ENCODE measurements at places on chromosomes 12 and 14. TPM values are rescaled to one million over a fixed set of nuclear protein-coding genes. Genes with fewer than 3 reads are reported as not detected.

The ADAM20 gene
- not detected for polyA plus RNA-seq

The HSPB8 gene
- not detected for polyA plus RNA-seq

The ASPG gene
- polyA plus RNA-seq: not detected

GRCh38 chr12:122096591-122097149, 18.1 kb downstream of the MLXIP start:
- no peak for DNase-seq

GRCh38 chr12:113236539-113237399, 15.5 kb downstream of the TPCN1 start:
- no peak for DNase-seq

DNA sequence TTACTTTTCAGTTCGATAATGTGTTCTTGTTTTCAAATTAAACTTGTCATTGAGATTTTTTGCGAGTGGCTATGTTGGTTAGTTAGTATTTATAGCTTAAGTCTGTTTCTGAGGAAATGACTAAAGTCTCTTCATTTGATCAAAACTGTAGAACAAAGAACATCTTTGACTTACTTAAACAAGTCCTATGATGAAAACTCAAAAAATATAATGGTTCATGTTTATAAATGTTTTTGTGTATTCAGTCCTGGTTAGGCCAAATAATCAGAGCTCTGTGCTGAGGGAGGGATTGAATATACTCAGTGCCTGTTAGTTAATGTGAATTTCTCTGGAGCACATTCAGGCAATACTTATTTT, 51.7 kb downstream of the PPFIBP1 start:
- DNase-seq: no peak

GRCh38 chr12:27672643-27673042, 23.6 kb upstream of the REP15 start:
- no peak for DNase-seq

DNA sequence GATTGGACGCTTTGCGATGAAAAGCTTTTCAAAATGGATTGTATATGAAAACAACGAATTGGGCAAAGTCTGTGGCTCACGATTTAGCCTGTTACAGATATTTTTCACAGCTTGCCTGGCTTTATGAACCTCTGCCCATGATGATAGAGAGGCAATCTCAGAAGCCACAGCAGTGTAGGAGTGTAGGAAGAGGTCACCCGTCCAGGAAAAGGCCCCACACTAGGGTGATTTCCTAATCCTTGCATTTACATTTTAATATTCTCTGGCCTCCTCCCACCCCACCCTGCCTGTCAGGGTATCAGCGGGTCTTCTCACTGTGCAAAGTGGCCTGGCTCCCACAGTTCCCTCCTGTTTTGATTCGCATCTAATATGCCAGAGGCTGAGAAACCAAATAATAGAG, 81.8 kb upstream of the FOXN3 start:
- DNase-seq: no peak

DNA sequence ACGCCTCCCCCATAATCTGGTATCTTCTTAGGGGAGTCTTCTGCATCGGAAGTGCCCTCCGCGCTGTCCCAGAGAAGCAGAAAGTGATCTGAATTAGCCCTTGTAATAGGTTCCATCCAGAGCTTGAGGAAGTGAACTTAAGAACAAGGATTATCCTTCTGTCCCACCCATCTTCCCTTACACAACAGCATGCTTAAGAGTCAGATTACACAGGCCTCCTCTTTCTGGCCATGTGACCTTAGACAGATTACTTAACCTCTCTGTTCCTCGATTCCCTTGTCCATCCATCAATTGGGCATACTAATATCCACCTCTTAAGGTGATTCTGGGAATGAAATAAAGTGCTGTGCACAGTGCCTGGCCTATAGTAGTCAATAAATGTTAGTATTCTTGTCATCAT, 11.4 kb downstream of the CABP1 start:
- no peak for DNase-seq

DNA sequence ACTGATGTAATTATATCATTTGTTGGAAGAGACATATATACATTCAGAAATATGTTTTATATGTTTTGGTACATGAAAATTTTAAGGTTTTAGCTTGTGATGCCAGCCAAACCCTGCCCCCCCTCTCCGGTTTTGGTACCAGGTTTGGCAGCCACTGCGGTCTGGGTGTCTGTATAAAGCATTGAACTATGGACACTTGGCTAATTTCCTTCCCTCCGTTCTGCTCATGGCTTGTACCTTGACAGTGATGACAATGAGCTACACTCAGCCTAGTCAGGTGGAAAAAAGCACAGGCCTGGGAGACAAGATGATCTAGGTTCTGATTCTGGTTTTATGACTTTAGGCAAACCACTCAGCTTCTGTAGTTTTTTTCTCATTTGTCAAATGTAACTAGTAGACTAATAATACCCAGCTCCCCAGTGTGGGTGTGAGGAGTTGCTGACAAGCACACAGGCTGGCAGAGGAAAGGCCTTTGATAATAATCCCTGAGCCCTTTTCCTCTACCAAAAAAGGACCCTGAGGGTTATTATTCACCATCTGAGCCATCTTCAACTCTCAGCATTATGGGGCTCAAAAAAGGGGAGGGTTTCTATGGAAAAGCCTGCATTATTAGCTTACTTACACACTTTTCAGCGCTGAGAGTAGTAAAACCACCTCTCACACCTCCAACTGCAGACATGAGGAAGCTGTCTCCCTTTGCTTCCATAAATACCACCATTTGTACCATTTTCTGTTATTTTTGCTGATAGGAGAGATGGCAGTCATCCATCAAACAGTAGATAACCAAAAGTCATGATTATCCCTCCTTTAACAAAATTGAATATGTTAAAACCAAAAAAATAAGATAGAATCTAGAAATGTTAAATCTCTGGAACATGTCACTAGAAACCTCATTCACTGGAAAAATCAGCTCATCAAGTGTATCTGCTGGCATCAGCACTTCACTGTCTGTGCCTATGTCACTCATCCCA, 76.3 kb upstream of the PSMC1 start:
- no peak for DNase-seq

GRCh38 chr12:46435625-46436024, 63.1 kb upstream of the SLC38A2 start:
- DNase-seq: no peak
